ENCODE measurements at places on chromosomes 6 and 20. TPM values are rescaled to one million over a fixed set of nuclear protein-coding genes. Genes with fewer than 3 reads are reported as not detected.

The ULBP1 gene
- total RNA-seq, result 1.3 TPM

The PI16 gene
- 0.23 TPM for total RNA-seq

The SNAI1 gene
- 0.40 TPM for total RNA-seq

The PDCD2 gene
- 147 TPM for total RNA-seq

The ULBP3 gene
- 1.0 TPM for total RNA-seq

The ME1 gene
- 0.44 TPM for total RNA-seq

The SLC17A1 gene
- not detected for total RNA-seq

The SLC9A8 gene
- total RNA-seq, result 10.0 TPM

The SLC17A2 gene
- total RNA-seq, result not detected

The TENT5A gene
- 0.38 TPM for total RNA-seq

The BMP2 gene
- total RNA-seq, result not detected

The BPIFB1 gene
- not detected for total RNA-seq

The PDRG1 gene
- 19.9 TPM for total RNA-seq

The TPBG gene
- total RNA-seq, result 0.08 TPM

The CAPN11 gene
- not detected for total RNA-seq

The RIN2 gene
- total RNA-seq, result not detected

The SIRPB2 gene
- not detected for total RNA-seq

The OPRM1 gene
- not detected for total RNA-seq

The UBE2V1 gene
- total RNA-seq, result 167 TPM

The EPPIN gene
- not detected for total RNA-seq

The PRRT1 gene
- total RNA-seq, result 0.61 TPM

The PTPRK gene
- 7.9 TPM for total RNA-seq

The TFAP2C gene
- not detected for total RNA-seq

The ADGB gene
- 0.32 TPM for total RNA-seq

The ZC2HC1B gene
- not detected for total RNA-seq

The KCNQ2 gene
- not detected for total RNA-seq

The EEF1A2 gene
- total RNA-seq, result 0.13 TPM

The VSX1 gene
- not detected for total RNA-seq

The SNAP91 gene
- total RNA-seq, result not detected

The SIRPG gene
- total RNA-seq, result 16.5 TPM

The TCP11 gene
- total RNA-seq, result not detected

The MCCD1 gene
- not detected for total RNA-seq

The NTSR1 gene
- total RNA-seq, result not detected

The CRIP3 gene
- total RNA-seq, result 0.88 TPM

The ZC3H12D gene
- total RNA-seq, result 85.1 TPM

The FAM162B gene
- total RNA-seq, result not detected

The IPCEF1 gene
- 13.3 TPM for total RNA-seq

The APMAP gene
- total RNA-seq, result 73.5 TPM

The MAS1 gene
- total RNA-seq, result not detected
